ENCODE measurements at places on chromosomes 12 and 14.

DNA sequence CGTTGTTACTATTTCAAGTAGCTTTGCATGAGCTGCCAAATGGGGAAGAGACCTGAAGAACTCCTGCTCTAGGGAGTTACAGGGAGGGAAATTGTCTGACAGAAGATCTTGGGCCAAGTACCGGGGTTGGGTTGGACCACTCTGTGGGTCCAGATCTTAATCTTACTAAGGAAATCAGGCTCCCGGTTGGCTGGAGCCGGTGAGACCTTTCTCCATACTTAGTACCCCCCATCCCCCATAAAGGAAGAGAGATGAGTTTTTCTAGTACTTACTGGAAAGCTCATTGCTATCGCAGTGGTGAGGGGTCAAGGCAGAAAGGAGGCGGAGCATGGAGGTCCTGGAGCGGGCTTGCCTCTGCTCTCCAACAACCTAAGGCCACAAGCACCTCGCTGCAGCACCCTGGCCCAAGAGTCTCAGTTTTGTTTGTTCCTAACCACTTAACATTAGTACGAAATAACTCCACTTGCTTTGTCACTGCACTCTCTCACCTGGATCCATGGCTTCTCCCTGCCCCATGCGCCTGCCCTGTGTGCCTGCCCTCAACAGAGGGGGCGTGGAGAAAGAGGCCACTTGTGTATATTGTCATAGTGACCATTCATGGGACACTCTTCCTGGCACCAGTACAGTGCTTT lies 6.8 kb upstream of the UNC119B start:
- DNase-seq = no peak

- DNase-seq = no peak
Measured at GRCh38 chr12:8087666-8088065, 5.6 kb downstream of the NECAP1 start.

DNA sequence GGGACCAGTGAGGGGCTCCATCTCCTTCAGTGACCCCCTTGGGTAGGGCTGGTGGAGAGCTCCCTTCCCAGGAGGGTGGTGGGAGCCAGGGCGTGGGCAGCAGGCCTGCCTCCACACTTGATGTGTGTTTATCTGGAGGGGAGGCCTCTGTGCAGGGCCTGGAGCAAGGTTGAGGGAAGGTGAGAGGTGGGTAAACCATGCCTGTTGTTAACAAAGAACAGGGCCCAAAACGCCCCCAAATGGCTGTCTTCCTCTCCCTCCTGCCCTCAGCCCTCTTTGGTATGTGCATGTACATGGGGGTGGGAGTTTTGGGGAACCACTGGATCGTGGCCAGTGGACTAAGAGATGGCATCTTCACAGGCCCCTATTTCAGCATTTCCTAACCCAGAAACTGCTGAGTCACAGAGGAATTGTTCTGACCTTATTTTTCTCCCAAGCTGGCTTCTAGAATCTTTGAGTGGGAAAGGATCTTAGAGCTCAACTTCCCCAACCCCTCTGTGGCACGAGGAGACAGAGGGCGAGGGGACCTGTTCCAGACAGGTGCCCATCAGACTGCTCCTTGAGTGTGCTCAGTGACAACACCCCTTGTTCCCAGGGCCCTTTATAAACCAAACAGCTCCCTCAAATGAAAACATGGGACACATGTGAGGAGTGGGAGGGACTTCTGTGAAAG lies 3.6 kb downstream of the SLC48A1 start:
- DNase-seq = no peak

- DNase-seq = no peak
Measured at GRCh38 chr14:64755781-64756221, 51.6 kb downstream of the PLEKHG3 start.

GRCh38 chr14:66037361-66037760 lies 448.8 kb upstream of the CCDC196 start:
- DNase-seq = no peak

GRCh38 chr12:120646044-120646443 lies 5.6 kb downstream of the CABP1 start:
- no peak for DNase-seq

DNA sequence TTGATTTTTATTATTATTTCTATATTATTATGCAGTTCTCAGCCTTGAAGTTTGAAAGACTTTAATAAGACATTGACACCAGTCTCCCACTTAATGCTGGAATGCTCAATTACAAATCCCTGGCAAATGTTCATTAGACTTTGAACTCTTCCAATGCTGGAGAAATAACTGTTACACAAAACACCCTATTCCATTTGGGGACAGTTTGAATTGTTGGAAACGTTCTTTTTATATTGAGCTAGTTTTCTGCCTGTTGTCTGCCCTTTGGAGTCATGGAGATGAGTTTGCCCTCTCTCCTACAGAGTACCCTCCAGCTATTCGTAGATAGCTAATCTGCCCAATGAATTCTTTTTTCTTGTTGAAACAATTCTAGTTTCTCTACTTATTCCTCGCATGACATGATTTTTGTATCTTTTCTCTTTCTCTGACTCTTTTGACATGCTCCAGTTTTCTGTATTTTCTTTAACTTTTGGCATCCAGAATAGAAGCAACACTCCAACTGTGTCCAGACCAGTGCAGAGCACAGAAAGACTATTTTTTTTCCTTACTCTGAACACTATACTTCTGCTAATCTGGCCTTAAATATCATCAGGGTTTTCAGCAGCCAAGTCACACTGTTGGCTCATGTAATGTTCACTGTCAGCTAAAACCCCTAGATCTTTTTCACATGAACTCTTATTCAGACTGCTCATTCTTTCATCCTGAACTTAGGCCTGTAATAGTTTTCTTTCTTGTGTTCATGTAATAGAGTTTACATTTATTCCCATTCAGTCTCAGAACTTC lies 379.3 kb downstream of the RAD51B start:
- DNase-seq = no peak

GRCh38 chr12:53530920-53531319 lies 23.6 kb upstream of the NPFF start:
- no peak for DNase-seq

DNA sequence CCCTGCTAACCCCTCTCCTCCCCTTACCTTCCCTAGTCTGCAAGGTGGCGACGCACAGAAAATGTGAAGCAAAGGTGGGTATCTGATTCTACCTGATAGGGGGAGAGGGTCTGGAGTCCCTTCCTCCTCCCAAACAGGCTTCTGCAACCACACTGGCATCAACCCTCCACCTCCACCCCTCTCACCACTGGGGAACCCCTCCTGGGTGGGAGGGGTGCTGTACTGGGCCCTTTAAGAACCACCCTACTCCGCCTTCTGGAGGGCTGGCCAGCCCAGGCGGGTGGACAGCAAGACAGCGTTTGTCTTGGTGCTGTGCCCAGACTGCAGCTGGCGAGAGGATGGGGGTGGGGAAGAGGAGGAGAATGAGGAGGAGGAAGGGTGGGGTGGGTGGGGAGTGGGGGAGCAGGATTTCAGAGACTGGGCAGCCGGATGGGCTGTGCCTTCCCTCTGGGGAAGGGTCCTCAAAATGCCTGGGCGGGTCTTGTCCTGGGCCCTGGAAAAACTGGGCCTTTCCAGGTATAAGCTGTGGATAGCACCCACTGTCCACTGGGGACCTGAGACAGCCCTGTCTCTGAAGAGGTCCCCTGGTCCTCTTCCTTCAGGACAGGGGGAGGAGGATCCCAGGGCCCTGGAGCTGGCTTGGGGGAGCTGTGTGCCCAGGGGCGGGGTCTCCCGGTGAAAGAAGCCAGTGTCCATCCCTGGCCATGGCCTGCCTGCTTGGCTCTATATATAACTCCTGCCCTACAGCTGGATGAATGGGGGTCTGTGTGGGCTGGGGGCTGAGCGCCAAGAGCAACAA lies 2.8 kb downstream of the TNS2 start:
- DNase-seq = no peak

- DNase-seq = no peak
Measured at GRCh38 chr12:22474970-22475720, 69.2 kb downstream of the C2CD5 start.

- no peak for DNase-seq
Measured at GRCh38 chr12:52216807-52217206, 16.2 kb upstream of the KRT7 start.

GRCh38 chr14:54105406-54105805 lies 148.8 kb upstream of the BMP4 start:
- no peak for DNase-seq

GRCh38 chr14:78982551-78982950 lies 812.4 kb downstream of the NRXN3 start:
- DNase-seq = no peak

- no peak for DNase-seq
Measured at GRCh38 chr12:41380878-41381277, 192.8 kb downstream of the PDZRN4 start.

DNA sequence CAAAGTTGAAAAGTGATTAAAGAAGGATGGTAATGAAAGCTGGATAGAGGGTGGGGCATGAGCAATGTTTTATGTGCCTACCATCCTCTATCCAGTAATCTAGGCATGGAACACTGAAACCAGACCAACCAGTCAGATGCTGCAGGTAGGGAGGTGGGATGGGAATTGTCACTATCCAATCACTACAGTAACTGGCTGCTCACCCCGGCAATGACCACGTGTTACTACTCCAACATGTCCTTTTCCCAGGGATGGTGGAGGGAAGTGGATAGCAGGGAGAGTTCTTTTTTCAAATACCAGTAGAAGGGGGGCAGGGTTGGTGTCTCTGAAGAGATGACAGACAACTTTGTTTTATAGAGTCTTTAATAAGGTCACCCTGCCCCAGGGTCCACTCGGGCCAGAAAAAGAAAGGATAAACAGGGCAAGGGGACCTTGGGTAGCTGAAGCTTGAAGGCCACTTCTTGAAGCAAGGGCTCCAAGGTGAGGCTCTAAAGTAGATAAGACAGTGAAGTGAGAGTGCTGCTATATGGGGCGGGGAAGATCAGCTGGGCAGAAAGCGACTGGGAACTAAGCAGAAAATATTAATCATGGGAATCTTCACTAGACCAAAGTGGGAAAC lies 14.7 kb upstream of the CDH24 start:
- DNase-seq = no peak

Measured in esophagus muscularis mucosa (tissue), 4 donors.